Uterine smooth muscle cell (primary cell): ENCODE measurements at places on chromosomes 3 and 15. TPM values are rescaled to one million over a fixed set of nuclear protein-coding genes. Genes with fewer than 3 reads are reported as not detected.

Gene ANKRD34C
- not detected in 2 replicates for total RNA-seq

Gene FBXO40
- under 0.01 TPM in 1 of 2 replicates, not detected in the other for total RNA-seq

Gene WDR53
- 7.7 and 9.5 TPM in 2 replicates for total RNA-seq

Gene GCSAM
- total RNA-seq, result not detected in 2 replicates

Gene C3orf22
- not detected in 2 replicates for total RNA-seq

Gene RHO
- not detected in 2 replicates for total RNA-seq

Gene ECE2
- under 0.01 TPM in 1 of 2 replicates, not detected in the other for total RNA-seq

Gene RAD51
- 4.9 and 11.0 TPM in 2 replicates for total RNA-seq

Gene LINGO1
- total RNA-seq, result not detected in 2 replicates

Gene PCLAF
- 25.0 and 44.9 TPM in 2 replicates for total RNA-seq

Gene CHRD
- 7.4 and 9.3 TPM in 2 replicates for total RNA-seq

Gene ZBTB47
- 24.0 and 33.1 TPM in 2 replicates for total RNA-seq
